ENCODE measurements at places on chromosomes 2 and 18. TPM values are rescaled to one million over a fixed set of nuclear protein-coding genes. Genes with fewer than 3 reads are reported as not detected.

DNA sequence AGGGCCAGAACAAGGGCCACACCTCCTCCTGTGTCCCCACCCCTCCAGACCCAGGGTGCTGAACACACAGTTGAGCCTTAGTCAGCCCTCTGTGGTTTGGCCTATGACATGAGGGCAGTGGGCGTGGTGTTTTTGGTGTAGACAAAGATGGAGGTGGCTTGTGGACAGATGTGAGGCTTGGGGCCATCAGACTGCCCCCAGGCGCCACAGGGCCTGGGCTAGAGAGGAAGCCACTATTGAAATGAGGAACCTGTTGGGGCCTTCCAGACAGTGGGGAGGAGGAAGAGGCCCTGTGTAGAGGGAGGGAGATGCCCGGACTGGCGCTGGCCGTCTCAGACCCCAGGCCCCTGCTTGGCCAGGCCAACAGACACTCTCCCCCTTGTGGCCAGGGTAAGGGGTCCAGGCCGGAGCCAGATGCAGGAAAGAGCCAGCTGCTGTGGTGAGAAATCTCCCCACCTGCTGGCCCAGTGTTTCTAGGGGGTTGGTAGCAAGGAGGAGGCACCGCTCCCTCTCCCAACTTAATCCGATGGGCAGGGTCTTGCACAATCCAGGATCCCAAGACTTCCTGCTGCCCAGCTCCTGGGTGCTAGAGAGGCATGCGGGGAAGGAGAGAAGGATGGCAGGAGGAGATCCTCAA is 53.8 kb downstream of the SMAD7 start:
- DNase-seq, result no peak

The DQX1 gene
- polyA plus RNA-seq, result 0.14 TPM

GRCh38 chr2:185255566-185255965 is 483.0 kb upstream of the FSIP2 start:
- DNase-seq, result no peak

The CD226 gene
- 2.9 TPM for polyA plus RNA-seq

The GPR45 gene
- polyA plus RNA-seq, result not detected

The GTF3C2 gene
- polyA plus RNA-seq, result 72.3 TPM

DNA sequence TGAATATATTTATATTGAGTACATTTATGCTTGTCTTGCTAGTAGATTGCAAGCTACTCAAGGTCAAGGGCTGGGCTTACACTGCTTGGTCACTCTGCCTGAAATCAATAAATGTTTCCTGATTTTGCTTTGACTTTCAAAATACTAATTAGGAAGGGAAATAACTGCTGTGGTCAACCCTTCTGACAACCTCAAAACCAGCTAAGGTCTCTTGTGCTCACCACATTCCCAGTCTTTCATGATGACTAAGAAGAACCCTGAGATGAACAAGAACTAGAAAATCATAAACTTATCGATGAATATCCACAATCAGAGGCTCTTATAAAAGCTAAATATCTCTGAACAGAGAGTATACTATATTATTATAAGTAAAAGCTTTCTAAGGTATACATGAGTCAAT is 33.3 kb downstream of the ABCB11 start:
- no peak for DNase-seq

GRCh38 chr2:233643128-233643527 is 6.9 kb downstream of the UGT1A10 start:
- DNase-seq, result no peak

DNA sequence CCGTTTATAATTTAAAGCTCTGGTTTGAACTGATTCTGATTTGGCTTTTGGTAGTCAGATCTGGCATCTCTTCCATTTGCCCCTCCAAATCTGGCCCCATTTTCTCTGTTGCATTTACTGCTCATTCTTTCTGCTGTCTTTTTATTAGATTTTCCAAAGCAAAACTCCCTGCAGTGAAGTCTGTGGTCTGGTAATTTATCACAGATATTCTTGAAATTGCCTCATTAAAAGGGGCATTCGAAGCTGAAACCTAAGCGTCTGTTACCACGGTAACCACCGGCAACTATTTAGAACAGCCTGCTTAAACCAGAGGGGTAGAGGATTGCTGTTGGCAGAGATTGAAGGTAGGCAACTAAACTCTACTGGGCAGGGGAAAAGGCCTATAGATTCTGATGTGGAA is 111.5 kb upstream of the UPP2 start:
- no peak for DNase-seq

DNA sequence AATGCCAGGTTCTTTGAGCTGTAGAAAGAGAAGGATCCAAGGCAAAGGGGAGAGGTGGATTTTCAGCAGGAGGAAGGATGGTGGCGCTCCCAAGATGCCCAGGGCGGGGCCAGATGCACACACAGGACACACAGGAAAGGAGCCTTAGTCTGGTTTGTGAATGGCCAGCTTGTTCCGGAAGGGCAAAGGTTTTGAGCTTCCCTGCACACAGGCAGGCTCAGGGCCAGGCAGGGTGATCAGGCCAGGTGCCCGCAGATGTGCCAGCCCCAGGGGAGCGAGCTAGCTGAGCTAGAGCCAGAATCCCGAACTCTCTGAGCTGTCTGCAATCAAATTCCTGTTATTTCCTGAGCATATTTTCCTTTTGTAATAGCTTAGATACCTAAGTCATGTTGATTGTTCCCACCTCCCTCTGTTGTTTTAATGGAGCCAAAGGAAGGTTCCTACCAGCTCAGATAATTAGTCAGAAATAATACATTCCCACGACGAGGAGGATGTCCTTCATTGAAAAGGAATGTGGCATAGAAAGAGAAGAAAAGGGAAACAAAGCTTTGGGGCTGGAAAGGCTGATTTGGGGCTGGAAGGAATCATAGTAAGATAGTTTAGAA is 13.7 kb upstream of the OTOF start:
- no peak for DNase-seq

DNA sequence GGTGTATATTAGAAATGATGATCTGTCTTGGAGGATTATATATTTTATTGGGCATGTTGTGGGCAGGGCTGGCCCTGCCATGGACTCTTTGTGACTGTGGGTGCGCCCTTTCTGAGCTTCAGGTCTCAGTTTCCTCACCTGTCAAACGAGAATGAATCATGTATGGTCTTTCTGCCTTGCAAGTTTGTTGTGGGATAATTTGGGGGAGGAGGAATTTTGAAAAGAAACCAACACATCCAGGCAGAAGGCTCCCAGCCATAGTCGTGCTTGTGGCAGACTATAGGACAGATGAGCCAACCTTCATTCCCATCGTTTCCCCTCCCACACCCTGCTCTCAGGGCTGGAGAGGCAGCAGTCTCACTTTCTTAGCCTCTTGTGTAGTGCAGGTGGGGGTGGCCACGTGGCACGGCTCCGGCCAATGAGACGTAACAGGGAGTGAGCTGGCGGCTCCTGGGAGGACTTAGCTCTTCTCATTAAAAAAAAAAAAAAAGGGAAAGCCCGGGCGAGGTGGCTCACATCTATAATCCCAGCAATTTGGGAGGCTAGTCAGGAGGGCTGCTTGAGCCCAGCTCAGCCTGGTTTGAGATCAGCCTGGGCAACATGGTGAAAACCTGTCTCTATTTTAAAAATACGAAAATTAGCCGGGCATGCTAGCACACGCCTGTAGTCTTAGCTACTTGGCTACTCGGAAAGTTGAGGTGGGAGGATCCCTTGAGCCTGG is 63.1 kb downstream of the RHOB start:
- no peak for DNase-seq

DNA sequence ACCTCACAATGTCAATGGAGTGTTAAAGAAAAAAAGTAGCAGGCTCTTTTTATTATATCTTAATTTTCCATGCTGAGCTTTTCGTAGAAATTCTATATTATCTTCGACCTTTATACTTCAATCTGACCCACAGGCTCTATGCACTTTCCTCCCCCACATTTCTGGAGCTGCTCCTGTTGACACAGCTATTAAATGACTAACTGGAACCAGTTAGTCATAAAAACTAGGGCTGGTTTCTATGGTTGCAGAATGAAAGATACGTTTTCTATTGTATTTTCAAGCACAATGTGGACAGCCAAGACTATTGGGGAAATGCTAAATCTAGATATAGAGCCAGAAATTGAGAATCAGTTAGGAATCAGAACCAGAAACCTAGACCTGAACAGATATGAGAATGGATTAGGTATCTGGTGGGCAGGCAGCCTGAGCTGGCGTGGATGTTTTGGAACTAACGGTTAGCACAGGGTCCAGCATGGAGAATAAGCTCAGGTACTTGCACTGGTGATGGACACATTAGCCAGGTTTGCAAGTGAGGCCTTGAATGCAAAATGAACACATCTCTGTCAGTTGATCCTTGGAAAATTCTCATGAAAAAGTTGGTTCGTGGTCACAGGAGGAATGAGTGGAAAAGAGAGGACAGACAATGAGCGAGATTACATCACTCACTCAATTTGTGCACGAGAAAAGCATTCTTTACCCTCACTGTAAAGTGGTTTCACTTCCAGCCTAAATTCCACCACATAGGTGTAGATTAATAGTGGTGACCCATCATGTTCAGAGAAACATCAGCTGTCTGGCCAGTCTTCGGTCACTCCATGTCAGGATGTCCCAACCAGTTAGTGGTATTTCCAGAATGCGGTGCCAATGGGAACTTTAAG is 144.6 kb upstream of the EPHA4 start:
- no peak for DNase-seq

The CYTIP gene
- polyA plus RNA-seq, result 2.2 TPM

DNA sequence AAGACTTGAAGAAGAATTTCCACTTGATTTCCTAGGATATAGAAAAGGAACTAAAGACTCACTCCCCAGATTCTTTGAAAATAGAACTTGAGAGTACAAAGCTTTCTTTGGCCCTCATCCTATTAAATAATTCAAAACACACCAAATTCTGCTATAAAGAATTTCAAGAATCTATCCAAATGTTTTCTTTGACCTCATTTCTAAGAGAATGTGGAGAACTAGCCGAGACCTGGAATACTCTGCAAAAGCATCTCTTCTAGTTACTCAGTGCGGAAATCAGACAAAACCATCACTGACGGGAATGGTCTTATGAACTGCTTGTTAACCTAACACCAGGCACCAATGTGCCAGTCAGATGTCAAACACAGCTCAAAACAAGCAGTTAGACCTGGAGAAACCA is 44.2 kb upstream of the ARL5A start:
- DNase-seq, result no peak

The ALPG gene
- polyA plus RNA-seq, result not detected

DNA sequence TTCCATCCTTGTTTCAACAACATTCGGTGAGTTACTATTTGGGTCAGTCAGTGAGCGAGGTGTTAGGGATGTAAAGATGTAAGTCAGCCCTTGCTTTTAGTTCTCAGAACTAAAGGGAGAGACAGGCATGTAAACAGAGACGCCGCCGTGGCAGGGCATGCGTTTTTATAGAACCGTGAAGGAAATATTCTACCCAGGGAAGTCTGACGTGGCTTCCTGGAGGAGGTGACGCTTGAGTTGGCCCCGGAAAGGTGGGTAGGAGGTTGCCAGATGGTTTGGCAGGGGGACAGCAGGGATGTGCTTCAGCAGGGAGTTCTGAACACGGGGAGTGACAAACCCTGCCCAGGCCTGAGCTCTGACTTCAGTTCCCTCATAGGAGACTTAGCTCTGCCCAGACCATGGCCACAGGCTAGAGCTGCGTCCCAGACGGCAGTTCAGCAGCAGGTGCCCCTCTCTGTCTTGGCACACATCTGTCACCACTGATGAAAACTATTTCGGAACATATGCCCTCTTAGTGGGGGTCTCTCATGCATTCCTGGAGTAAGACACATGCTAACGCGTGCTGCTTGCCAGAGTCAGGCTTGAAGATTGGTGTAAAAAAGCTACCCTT is 23.4 kb upstream of the RPL31 start:
- DNase-seq, result no peak

DNA sequence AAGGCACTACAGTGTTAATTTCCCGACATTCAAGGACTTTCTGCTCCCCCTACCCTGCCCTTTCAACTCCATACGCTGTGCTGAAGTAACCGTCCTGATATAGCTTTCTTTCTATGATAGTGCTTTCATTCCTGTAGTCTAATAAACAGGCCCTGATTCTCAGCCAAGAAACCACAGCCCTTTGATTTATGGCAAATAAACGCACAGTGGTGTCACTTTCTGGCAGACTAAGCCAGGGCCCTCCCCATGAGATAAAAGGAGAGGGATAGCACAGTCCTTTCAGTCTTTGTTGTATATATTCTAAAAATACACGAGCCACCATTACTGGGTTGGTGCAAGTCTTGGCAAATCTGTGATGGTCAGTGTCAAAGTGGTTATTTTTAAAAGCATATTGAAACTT is 291.2 kb downstream of the ALPK2 start:
- no peak for DNase-seq

The ST8SIA5 gene
- polyA plus RNA-seq, result 0.94 TPM

- DNase-seq, result no peak
Measured at GRCh38 chr2:43054367-43054766, 172.0 kb downstream of the ZFP36L2 start.

DNA sequence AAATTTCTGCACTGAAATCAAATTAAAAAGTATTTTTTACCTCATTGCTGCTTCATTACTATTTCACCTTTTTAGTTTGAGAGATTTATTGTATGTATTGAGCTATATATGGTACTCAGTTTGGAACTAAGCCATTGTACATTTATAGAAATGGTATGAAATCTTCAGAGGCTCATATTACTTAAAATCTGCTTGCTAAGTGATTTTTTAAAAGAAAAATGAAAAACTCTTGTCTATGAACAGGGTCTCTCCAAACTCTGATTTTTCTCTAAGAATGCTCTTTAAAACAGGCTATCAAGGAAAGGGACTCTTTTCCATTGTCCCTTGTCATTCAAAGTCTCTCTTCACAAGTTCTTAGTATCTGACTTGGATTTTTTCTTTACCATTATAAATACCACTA is 31.8 kb downstream of the C1D start:
- no peak for DNase-seq

DNA sequence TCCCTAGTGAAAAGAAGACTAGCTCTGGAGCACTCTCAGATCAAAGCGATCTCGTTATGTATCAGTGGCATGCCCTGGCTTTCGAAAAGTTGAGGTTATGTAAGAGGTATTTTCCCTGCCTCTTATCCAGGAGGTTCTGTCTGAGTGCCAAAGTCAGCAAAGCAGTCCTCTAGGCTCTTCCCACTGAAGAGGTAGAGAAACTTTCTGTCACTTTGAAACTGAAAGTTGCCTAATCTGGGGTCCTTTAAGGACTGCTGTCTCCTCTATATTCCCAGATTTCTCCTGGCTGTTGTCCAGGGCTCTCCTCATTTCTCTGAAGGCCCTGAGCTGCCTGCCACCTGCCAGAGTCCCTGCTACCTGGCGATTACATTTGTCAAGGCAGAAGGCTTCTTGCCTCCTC is 96.3 kb downstream of the B3GNT2 start:
- DNase-seq, result no peak

The ACADL gene
- 36.8 TPM for polyA plus RNA-seq

- DNase-seq, result no peak
Measured at GRCh38 chr2:109305490-109306167, 176.6 kb downstream of the SH3RF3 start.

GRCh38 chr2:154161286-154161685 is 289.6 kb downstream of the GALNT13 start:
- no peak for DNase-seq
